ENCODE measurements at places on chromosomes 11 and 22.

- no peak for DNase-seq
Measured at GRCh38 chr11:101470881-101471520, 112.8 kb downstream of the TRPC6 start.

DNA sequence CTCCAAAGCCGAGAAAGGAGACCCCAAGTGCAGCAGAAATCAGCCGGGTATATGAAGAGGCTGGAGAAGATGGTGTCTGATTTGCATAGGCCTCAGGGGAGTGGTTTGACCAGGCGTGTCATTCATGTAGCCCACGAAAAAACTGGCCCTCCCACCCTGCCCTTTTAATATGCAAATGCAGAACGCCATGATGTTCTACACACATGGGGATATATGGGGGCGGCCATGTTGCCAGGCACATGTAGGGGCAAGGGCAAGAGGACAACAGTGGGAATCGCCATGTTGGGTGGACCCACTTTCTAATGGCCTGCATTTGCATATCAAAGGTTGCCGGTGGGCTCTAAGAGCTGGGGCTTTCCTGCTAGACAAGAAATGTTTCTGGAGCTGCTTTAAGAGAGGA, 86.4 kb downstream of the ISX start:
- DNase-seq = no peak

DNA sequence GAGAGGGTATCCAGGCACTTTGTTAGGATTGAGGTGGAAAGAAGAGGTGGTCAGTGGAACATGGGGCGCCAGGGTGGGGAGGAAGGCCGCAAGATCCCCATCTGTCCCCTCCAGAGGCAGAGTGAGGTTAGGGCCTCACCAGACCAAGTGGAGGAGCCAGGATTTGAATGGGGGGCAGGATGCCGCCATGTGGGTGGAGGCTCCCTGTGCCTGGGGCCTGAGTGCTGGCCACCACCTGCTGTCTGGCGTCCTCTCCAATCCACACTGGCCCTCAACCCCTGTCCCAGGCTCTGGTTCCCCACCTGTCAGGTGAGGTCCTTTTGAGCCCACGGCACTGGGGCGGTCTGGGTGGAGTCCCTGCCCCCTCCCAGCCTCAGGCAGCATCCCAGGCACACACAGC, 17.5 kb upstream of the TBX1 start:
- DNase-seq = no peak

GRCh38 chr22:36194971-36195370, 6.6 kb downstream of the APOL4 start:
- DNase-seq = peak; percentile 7

GRCh38 chr11:103047837-103048236, 44.1 kb downstream of the DCUN1D5 start:
- no peak for DNase-seq

Measured in SHP77 treated with DMSO at 0.1 percent for 48 hours (cell line).